NCI-H2171 (cell line): ENCODE measurements at places on chromosomes 2 and 18.

GRCh38 chr2:18180031-18180610, 301.7 kb downstream of the KCNS3 start:
- no peak for DNase-seq

GRCh38 chr18:7388741-7389140, 157.9 kb downstream of the LRRC30 start:
- no peak for DNase-seq

GRCh38 chr2:191885098-191885497, 38.2 kb upstream of the CAVIN2 start:
- no peak for DNase-seq

DNA sequence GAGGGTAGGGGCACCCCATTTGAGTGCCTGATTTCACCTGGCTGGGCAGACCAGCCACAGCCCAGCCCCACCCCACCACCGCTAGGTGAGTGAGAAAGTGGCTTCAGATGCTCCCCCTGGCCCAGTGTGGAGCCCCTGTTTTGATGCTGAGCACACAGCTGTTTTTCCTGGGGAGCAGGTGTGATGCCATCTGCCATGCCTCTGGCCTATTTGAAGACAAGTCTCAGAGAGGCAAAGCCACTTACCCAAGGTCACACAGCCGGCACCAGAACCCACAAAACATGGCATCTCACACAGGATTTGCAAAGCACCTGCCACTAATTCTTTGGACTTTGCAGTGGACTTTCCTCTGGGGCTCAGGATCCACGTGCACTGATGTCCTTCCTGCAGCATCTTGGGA, 131.3 kb downstream of the INHBB start:
- peak; percentile 22 for DNase-seq

GRCh38 chr2:51028829-51029228, 3.1 kb downstream of the NRXN1 start:
- no peak for DNase-seq

- no peak for DNase-seq
Measured at GRCh38 chr2:209208211-209208610, 215.6 kb upstream of the MAP2 start.

- DNase-seq = no peak
Measured at GRCh38 chr2:3379339-3379646, 201 bp upstream of the TRAPPC12 start.

DNA sequence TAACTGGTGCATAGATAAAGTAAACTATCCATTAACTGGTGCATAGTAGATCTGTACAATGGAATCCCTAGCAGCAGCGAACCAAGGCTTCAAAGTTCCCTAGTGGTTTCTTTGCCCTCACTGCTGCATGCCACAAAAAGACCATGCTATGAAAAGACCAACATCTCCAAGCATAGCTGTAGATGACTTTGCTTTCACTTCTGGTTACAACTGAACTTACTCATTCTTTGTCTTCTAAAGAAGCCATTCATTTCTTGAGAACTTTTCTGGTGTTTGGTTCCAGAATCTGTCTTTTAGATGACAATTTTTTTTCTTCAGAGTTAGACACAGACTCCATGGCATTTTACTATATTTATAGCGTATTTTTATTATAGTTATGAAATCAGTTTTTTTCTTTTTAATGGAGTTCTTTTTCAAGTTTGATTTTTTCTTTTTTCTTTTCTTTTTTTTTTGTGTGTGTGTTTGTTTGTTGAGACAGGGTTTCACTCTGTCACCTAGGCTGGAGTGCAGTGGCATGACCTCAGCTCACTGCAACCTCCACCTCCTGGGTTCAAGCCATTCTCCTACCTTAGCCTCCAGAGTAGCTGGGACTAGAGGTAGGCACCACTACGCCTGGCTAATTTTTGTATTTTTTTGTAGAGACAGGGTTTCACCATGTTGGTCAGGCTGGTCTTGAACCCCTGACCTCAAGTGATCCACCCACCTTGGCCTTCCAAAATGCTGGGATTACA, 63.6 kb downstream of the SLC35F5 start:
- DNase-seq = no peak

GRCh38 chr2:66555501-66556324, 120.8 kb downstream of the MEIS1 start:
- DNase-seq = no peak

GRCh38 chr2:178220814-178221213, 26.5 kb downstream of the OSBPL6 start:
- no peak for DNase-seq

DNA sequence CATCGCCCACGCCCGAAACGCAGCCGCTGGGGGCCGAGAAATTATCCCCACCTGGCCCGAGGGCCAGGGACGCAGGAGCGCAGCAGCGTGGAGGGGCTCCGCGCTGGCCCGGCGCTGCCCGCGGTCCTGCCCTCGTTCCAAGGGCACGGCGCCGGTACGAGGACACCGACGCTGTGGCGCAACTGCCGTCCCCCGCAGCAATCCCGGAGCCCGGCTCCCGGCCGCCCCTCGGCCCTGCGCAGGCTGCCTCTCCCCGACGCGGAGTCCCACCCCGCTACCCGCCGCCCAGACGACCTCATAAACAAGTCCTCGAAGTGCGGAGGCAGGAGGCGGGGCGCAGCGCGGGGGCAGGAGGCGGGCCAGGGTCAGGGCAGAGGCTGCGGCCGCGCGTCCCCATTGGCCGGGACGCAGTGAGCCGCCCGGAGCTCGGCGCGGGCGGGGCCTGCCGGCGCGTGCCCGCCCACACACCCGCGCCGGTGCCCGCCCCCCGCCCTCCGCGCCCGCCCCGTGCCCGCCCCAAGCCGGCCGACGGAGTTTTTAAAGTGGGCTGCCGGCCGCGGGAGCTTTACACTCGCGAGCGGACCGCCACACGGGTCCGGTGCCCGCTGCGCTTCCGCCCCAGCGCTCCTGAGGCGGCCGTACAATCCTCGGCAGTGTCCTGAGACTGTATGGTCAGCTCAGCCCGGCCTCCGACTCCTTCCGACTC, at the start of gene EPAS1:
EPAS1 (plus strand) TSS at position 568 of the 706 bp plus-strand sequence. CDS start 505 bp downstream, outside the sequence.
- peak; percentile 62 for DNase-seq

DNA sequence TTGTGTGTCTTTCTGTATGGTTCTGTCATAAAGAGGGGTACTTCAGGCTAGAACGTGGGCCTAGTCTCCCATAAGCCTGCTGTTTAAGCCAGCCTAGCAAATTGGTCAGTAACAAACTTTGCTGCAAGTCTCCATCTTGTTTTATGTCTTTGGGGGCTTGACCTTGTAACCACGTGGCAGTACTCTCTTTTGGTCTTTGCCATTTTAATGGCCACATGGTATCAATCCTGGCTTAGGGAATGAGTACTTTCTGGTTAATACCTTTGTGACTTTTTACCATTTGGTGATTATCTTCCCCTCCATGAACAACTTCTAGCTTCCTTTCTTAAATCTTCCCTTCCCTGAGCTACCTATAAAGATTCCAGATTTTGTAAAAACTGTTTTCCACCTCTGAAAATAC, 148.3 kb downstream of the GCA start:
- DNase-seq = no peak

DNA sequence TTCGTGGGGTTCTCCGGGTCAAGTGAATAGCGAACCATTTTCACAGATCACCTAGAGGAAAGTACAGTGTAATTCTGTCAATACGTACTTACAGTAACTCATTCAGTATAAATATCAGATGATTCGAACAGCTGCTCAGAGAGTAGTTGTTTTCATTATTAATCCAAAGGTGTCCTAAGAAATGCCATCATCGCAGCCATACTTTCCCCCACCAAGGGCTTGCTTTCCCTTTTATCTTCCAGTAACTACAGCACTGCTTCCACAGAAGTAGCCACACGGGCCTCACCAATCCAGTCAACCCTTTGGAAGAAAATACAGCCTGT, 4.5 kb upstream of the C18orf32 start:
- no peak for DNase-seq

GRCh38 chr2:145023334-145023934, 503.5 kb upstream of the ZEB2 start:
- DNase-seq = no peak

GRCh38 chr2:43841949-43842865, 3.4 kb downstream of the ABCG8 start:
- no peak for DNase-seq

GRCh38 chr18:30917651-30918050, 124.9 kb downstream of the DSC3 start:
- no peak for DNase-seq

DNA sequence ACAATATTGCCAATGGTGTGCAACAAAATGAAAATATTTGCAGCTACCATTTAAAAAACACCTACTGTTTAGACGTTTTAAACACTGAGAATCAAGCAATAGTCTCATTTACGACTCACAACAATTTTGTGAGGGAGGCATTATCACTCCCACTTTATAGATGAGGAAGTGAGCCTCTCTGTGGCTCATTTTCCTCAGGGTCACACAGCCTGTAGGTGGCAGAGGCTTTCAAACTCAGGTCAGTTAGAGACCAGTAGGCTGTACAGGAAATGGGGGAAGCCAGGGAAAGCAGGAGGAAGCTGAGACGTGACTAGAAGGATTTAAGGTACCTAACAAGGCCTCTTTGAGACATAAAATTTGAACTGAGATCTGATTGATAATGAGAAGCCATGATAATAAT, 95.0 kb upstream of the ZNF521 start:
- no peak for DNase-seq

GRCh38 chr2:147917161-147917560, 72.3 kb downstream of the ACVR2A start:
- DNase-seq = no peak

DNA sequence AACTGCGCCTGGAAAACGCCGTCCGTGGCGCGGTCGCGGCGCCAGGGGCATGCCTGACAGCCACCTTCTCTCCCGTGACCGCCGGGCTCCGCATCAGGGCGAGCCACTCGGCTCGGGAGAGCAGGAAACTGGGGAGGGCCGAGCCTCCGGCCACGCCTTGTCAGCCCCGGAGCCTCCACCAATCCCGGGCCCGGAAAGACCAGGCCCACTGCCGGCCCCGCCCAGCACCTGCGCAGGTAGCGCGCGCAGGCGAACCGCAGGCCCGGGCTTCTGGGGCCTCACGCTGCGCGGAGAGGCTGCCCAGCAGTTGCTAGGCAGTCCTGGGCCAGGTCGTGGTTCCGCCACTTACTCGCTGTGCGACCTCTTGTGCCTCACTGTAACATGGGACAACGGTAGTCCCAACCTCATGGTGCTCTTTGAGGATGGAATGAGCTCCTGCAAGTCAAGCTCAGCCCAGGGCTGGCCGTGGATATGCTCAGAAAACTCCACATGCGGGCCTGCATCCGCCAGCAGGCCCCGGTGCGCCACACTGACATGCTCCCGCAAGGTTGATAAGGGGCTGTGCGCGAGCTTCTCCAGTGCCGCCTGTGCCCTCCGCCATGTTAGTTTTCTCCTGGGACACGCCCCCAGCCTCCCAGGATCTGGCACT, 97.1 kb downstream of the INHBB start:
- DNase-seq = no peak

- DNase-seq = peak; percentile 12
Measured at GRCh38 chr18:30676053-30676480, 366.5 kb downstream of the DSC3 start.

DNA sequence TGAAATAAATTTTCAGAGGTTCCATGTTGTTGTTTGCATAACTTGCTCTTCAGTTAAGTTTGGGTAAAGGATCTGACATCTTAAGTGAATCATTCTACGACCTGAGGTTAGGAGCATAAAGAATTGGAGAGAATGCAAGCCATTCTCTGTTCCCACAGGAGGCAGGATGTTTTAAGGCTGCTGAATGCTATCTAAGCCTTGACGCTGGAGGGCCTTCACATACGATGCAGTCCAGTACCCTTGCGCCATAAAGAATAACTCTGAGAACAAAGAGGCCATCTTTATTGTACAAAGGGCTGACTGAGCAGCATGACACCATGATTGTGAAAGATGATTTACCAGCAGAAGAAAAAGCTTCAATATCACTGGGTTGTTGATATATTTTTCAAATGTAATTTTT, 198.4 kb downstream of the NYAP2 start:
- no peak for DNase-seq

- no peak for DNase-seq
Measured at GRCh38 chr18:55446996-55447671, 140.9 kb downstream of the TCF4 start.

DNA sequence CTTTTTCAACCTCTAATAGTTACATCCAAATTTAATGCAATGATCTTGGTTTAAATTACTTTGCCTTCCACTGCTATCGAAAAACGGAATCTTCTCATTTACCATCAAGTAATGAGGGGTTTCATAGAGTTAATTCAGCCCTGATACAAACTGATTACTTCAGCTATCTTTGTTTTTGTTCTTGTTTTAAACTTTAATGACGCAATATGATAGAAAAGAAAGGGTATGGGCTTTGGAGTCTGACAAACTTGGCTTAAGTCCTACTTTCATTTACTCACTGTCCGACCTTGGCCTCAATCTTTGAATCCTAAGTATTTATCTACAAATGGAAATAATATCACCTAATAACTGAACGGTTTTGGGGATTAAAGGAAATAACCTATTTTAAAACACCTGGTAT, 16.1 kb downstream of the ADAM17 start:
- no peak for DNase-seq

GRCh38 chr18:55713707-55714106, 125.7 kb upstream of the TCF4 start:
- DNase-seq = no peak

- no peak for DNase-seq
Measured at GRCh38 chr2:181305301-181306123, 151.7 kb upstream of the ITGA4 start.

DNA sequence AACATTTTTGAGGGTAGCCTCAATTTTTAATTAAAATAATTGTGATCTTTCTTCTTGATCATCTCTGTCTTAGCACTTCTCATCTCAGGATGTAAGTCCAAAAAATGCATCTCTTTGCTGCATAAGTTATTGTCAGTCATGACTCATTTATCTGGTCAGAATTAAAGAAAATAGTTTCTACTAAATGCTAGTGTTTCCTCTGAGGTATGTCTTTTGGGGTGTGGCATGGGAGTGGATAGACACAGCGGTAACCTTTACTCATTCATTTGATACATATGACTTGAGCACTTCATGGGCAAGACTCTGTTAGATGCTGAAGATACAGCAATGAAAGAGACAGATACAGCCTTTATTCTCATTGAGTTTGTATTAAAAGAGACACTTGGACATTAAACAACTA, 284.7 kb downstream of the IRS1 start:
- DNase-seq = no peak

DNA sequence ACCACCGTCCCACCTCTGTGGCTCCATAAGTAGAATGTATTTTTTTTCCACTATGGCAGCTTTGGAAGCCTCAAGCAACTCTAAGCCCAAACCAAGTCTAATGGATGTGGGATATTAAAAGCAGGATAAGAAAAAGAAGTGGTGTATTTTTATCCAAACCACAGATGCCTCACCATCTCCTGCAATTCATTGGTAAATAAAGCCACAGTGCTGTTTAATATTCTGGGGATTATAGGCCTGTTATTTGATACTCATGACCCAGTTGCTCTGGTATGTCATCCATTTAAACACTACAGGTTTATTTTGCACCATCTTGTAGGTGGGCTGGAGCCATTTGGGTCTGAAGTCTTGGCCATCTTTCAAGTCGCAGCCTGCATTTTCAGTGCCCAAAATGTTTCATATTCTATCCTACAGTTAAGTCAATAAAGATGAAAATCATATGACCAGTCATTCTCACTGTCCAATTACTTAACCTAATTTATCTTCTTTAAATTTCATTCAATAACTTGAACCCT, 279.5 kb upstream of the EPHA4 start:
- no peak for DNase-seq
